K562 (cell line): ENCODE measurements at places on chromosomes 16 and 17. TPM values are rescaled to one million over a fixed set of nuclear protein-coding genes. Genes with fewer than 3 reads are reported as not detected.

The HOXB7 gene
- 11.1 and 13.9 TPM in 2 replicates for polyA plus RNA-seq

DNA sequence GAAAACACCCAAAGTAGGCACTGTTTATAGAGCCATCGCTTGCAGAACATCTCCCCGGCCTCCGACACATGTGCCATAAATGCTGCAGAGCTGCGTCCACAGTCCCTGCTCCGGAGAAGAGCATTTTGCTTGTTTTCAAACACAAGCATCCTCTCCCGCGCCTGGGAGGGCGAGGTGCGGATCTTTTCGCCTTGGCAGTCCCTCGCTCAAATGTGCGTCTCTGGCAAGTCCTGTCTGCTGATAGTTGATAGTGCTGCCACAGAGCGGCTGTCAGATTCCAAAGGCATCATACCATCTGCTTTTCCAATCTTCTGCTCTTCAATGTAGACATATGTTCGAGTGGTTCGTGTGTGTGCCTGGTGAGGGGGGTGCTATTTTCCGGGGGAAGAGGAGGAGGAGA lies 603.7 kb downstream of the MAF start:
- H3K4me3 ChIP-seq: no peak overlapping the region
- no peak overlapping the region for H3K27ac ChIP-seq
- peaks cover 41% of the 10 kb centered on the region for H3K27me3 ChIP-seq
- H3K4me1 ChIP-seq: peaks cover 6% of the 10 kb centered on the region; the same call in 2 of the 3 replicates
- no peaks in the 10 kb centered on the region for H3K36me3 ChIP-seq
- no peak for DNase-seq

The LPO gene
- polyA plus RNA-seq: 0.07 TPM in 1 of 2 replicates, not detected in the other

DNA sequence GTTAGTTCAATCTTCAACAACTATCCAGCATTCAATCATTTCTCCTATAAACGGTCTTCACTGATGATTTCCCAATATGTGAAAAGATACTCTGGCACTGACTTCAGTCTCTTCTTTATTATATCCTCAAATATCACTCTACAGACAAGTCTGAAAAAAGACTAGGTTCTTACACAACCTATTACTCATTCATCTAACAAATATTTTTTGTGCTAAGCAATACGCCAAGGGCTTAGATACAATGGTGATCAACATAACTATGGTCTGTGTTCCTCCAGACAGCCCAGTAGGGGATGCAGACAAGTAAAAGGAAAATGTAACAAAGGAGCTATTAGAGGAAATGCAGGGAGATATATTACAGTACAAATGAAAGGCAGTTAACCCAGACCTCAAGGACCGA lies 63.9 kb downstream of the MYO1D start:
- DNase-seq: no peak
- H3K36me3 ChIP-seq: no peaks in the 10 kb centered on the region; the same call in 2 of the 3 replicates
- no peak overlapping the region for H3K4me3 ChIP-seq
- no peak overlapping the region for H3K27ac ChIP-seq
- H3K27me3 ChIP-seq: no peaks in the 10 kb centered on the region
- peaks cover 14% of the 10 kb centered on the region for H3K4me1 ChIP-seq

The HBQ1 gene
- 151 and 161 TPM in 2 replicates for polyA plus RNA-seq

The CNTD1 gene
- 0.07 and 0.12 TPM in 2 replicates for polyA plus RNA-seq

GRCh38 chr16:88634141-88634993 lies 4.0 kb upstream of the IL17C start:
- peaks cover 11% of the 10 kb centered on the region for H3K27me3 ChIP-seq
- peak overlapping the region; percentile 44 for H3K4me3 ChIP-seq

The MYH1 gene
- not detected in 2 replicates for polyA plus RNA-seq

DNA sequence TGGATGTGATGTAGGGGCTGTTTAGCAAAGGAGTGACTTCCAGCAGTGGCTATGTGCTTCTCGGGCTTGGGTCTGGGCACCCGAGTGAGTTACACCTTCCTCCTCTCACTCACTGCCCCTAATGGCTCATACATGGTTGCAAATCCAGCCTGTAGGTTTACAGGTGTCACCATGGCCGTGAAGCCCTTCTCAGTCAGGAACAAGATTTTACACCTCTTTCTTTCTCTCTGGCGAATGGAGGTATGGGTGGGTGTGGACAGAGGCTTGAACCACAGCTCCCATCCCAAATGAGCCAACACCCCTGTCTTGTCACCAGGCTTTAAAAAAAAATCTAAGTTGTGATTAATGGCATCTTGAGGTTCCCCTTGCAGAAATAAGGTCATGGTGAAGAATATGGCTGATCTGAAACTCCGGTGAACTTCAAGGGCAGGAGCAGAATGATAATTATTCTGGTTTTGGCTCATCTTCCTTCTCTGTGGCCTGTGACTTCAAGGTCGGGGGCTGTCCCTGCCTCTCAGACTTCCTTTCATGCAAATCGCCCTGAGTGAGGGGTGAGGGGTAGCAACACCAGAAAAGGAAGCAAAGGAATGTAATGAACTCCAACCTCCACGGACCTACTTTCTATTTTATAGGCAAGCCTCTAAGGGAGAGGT lies 331.2 kb downstream of the MAF start:
- H3K27ac ChIP-seq: no peak overlapping the region
- no peaks in the 10 kb centered on the region for H3K36me3 ChIP-seq
- no peaks in the 10 kb centered on the region for H3K4me1 ChIP-seq
- H3K4me3 ChIP-seq: no peak overlapping the region
- peaks cover 11% of the 10 kb centered on the region; the same call in 1 of the 2 replicates for H3K27me3 ChIP-seq

GRCh38 chr17:57419940-57420550 lies 163.7 kb downstream of the MSI2 start:
- H3K4me1 ChIP-seq: peaks cover 10% of the 10 kb centered on the region; the same call in 1 of the 2 replicates
- H3K4me3 ChIP-seq: no peak overlapping the region
- H3K27ac ChIP-seq: no peak overlapping the region
- H3K27me3 ChIP-seq: no peaks in the 10 kb centered on the region
- DNase-seq: no peak
- H3K36me3 ChIP-seq: no peaks in the 10 kb centered on the region
